Pancreas (tissue), 10 donors: ENCODE measurements at places on chromosomes 3 and 15. TPM values are rescaled to one million over a fixed set of nuclear protein-coding genes. Genes with fewer than 3 reads are reported as not detected.
A peak's percentile ranks its signal among the peaks of the same experiment; 100 is the strongest.

GRCh38 chr3:183536238-183536880, 19.1 kb downstream of the KLHL6 start:
- H3K27ac ChIP-seq = no peak overlapping the region
- no peak overlapping the region for H3K4me3 ChIP-seq
- no peaks in the 10 kb centered on the region for H3K4me1 ChIP-seq
- no peak for DNase-seq
- H3K27me3 ChIP-seq = no peaks in the 10 kb centered on the region

GRCh38 chr3:11146773-11147660, 7.3 kb upstream of the HRH1 start:
- H3K27ac ChIP-seq = no peak overlapping the region
- no peak overlapping the region for H3K4me3 ChIP-seq
- no peaks in the 10 kb centered on the region for H3K36me3 ChIP-seq
- no peaks in the 10 kb centered on the region for H3K27me3 ChIP-seq
- DNase-seq = no peak

DNA sequence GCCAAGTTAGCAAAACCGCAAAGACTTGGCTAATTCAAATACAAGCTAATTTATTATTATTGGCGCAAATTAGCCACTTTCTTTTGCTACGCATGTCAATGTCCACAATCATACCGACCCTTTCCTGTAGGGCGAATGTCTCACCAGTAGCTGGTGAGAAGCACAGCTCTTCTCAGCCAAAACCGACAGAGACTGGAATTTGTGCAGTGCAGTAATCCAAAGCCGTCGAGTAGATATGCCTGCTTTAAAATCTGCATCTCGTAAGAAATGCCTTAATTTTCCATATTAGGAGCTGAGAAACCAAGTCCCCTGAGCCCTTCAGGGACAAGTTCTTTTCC, 614 bp upstream of the MINDY2 start:
- no peak for DNase-seq
- H3K36me3 ChIP-seq = no peaks in the 10 kb centered on the region
- H3K27me3 ChIP-seq = no peaks in the 10 kb centered on the region
- peaks cover 34% of the 10 kb centered on the region for H3K4me1 ChIP-seq

The SLC24A5 gene
- not detected for total RNA-seq

The ADAMTS9 gene
- total RNA-seq = 11.4 TPM

DNA sequence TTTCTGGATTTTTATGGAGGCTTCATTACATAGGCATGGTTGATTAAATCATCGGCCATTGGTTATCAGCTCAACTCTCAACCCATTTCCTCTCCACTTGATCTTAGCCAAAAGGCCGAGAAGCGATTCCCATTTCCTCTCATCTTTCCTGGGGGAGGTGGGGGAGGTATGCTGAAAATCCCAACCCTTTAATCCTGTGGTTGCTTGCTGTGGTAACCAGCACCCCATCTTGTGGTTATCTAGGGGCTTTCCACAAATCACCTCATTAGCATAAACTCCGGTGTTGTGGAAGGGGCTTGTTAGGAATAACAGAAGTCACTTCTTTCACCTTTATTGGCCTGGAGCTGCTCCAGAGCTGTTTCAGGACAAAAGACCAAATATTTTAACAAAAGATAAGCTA, 20.9 kb downstream of the PDE8A start:
- H3K27ac ChIP-seq = no peak overlapping the region
- no peaks in the 10 kb centered on the region for H3K36me3 ChIP-seq
- DNase-seq = no peak
- H3K4me1 ChIP-seq = peaks cover 32% of the 10 kb centered on the region
- no peak overlapping the region for H3K4me3 ChIP-seq

DNA sequence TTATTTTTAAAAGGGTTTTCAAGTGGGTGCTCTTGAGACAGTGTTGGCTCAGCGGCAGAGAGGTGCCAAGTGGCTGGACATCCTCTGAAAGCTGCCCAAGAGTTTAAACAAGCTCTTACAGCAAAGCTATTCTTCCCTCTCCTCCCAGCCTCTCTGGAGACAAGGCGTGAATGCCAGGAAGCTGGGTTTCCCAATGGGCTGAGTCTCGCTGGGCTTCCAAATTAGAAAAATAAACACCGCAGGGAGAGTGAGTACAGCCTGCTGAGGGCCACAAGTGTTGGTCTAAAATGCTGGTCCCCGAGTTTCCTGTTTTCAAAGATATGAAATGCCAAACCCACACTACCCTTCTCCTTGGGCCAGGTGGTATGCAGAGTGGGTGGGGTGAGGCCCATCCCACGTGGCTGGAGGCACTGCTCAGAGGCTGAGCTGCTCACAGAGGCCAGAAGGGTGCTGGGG, 36.4 kb downstream of the ZDHHC3 start:
- H3K27me3 ChIP-seq = no peaks in the 10 kb centered on the region
- DNase-seq = no peak
- H3K4me3 ChIP-seq = no peak overlapping the region
- peaks cover 11% of the 10 kb centered on the region for H3K36me3 ChIP-seq

GRCh38 chr15:70815604-70816003, 38.4 kb downstream of the LARP6 start:
- H3K4me1 ChIP-seq = no peaks in the 10 kb centered on the region
- no peak for DNase-seq
- no peaks in the 10 kb centered on the region for H3K36me3 ChIP-seq
- H3K4me3 ChIP-seq = no peak overlapping the region
- H3K27me3 ChIP-seq = no peaks in the 10 kb centered on the region

GRCh38 chr3:120450600-120451271, at the start of gene FSTL1:
Gene FSTL1, minus strand, starts transcription at chr3:120450992. Its CDS starts 246 bp downstream, at chr3:120450746.
- H3K27me3 ChIP-seq = peaks cover 5% of the 10 kb centered on the region
- no peak within 1 kb of the TSS for H3K27ac ChIP-seq
- peak; percentile 43 for DNase-seq
- no peaks in the 10 kb centered on the region for H3K36me3 ChIP-seq

The CACNA2D3 gene
- 0.25 TPM for total RNA-seq

The SAMMSON gene
- not detected for total RNA-seq

- H3K36me3 ChIP-seq = no peaks in the 10 kb centered on the region
- H3K27me3 ChIP-seq = no peaks in the 10 kb centered on the region
- H3K4me3 ChIP-seq = no peak overlapping the region
- no peak overlapping the region for H3K27ac ChIP-seq
- DNase-seq = no peak
These were observed 21.2 kb upstream of the PIGZ start for GRCh38 chr3:196989721-196990262.

GRCh38 chr3:96169111-96169766, 645.2 kb upstream of the EPHA6 start:
- H3K36me3 ChIP-seq = no peaks in the 10 kb centered on the region
- no peaks in the 10 kb centered on the region for H3K4me1 ChIP-seq
- no peak overlapping the region for H3K4me3 ChIP-seq

GRCh38 chr3:113896930-113897329, 50.9 kb upstream of the ZDHHC23 start:
- peak overlapping the region; percentile 71 for H3K27ac ChIP-seq
- H3K4me1 ChIP-seq = peaks cover 3% of the 10 kb centered on the region
- H3K27me3 ChIP-seq = no peaks in the 10 kb centered on the region
- H3K36me3 ChIP-seq = no peaks in the 10 kb centered on the region
- no peak for DNase-seq

The ISLR gene
- 8.9 TPM for total RNA-seq

DNA sequence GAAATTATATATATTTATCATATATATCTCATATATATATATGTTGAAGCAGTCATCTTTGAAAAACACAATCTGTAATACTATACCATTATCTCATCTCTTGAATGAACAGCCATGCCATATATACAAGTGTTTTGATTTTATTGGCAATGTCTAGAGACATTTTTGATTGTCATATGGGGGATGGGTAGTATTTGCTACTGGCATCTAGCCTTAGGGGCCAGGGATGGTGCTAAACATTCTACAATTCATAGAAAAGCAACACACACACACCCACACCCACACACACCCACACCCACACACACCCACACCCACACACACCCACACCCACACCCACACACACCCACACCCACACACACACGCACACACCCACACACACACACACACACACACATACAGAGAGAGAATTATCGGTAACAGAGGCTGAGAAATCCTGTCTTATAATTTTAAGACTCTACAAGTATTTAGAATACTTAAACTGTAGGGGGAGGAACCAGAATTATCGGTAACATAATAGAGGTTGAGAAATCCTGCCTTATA, 11.1 kb upstream of the PIK3R4 start:
- H3K4me3 ChIP-seq = no peak overlapping the region
- H3K4me1 ChIP-seq = no peaks in the 10 kb centered on the region
- DNase-seq = no peak
- H3K27ac ChIP-seq = no peak overlapping the region
- no peaks in the 10 kb centered on the region for H3K27me3 ChIP-seq

DNA sequence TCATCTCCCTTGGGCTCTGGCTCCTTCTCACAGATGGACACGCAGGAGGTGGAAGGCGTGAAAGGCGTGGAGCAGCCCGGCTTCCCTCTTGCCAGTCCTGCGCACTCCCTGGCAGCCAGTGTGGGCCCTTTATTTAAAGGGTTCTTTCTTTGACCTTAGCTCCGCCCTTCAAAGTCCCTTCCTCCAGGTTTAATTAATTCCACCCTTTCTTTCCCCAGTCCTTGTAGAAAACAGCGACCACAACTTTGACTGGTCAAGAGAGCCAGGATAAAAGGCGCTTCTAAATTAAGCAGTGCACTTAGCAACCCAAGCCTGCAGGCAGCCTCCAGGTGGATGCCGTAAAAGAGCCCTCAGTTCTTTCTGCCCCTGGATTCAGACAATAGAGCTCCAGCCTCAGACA, at the start of gene HDC:
Gene HDC, minus strand, starts transcription at position 107 of the 400 bp plus-strand sequence. Its CDS starts 103 bp downstream, at position 4.
- DNase-seq = no peak
- no peaks in the 10 kb centered on the region for H3K4me1 ChIP-seq
